ENCODE measurements at places on chromosomes 16 and 17. TPM values are rescaled to one million over a fixed set of nuclear protein-coding genes. Genes with fewer than 3 reads are reported as not detected.

- no peak for DNase-seq
Measured at GRCh38 chr16:12160815-12161550, 184.4 kb downstream of the SNX29 start.

GRCh38 chr16:28027055-28027454 is 36.5 kb downstream of the GSG1L start:
- DNase-seq, result no peak

GRCh38 chr17:68289473-68289872 is 1.5 kb downstream of the SLC16A6 start:
- DNase-seq, result no peak

DNA sequence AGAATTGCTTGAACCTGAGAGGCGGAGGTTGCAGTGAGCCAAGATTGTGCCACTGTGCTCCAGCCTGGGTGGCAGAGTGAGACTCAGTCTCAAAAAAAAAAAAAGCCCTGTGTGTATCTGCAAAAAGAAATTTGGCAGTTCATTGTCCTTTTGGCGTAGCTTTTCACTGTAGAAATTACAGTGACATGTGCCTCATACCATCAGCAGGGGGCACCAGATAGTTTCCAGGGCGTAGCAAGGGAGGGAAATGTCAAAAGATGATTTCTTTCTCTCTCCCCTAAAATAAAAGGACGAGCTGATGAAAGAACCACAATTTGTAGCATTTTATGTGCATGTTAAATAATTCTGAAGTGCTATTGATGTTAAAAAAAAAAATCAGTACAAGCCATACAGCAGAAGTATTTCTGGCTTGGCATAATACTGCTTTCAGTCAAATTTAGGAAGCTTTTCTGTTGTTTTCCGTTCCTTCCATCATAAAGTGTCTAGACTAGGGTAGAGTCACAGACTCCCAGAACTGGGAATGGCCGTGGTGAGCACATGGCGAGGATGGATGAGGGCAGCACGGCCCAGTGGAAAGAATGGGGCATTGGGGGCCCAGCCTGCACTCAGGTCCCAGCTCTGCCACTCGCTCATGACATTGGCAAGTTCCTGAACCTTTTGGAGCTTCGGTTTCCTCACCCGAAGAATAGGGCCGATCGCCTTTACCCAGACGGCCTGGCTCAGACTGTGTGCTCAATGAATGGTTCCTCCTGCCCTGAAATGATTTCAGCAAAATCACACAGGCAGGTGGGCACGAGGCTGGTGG is 59.8 kb upstream of the RPH3AL start:
- DNase-seq, result no peak

DNA sequence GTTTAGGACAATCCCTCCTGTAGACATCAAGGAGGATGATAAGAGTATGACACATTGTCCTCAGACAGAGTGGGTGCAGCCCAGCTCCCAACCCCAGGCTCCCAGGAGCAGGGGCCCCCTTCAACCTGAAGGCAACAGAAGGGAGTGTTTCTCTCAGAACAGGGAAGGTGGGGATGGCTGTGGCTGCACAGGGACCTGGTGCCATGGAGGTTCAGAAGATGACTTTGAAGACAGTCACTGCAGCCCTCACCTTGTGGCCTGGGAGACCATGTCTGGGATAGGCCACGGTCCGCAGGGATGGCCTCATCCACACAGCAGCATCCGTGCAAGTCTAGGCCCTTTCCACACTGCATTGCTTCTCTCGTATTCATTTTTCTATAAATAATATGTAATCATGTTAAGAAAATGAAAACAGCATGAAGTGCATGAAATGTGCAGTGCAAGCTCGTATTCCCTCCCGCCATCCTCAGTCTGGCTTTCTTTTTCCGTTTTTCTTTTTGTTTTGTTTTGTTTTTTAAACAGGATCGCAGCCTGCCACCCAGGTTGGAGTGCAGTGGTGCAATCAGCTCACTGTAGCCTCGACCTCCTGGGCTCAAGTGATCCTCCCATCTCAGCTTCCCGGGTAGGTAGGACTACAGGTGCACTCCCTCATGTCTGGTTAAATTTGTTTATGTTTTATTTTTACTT is 71.1 kb downstream of the METRNL start:
- no peak for DNase-seq

Gene WNT3
- total RNA-seq, result 1.9 TPM

Gene GDPD3
- total RNA-seq, result 4.3 TPM
